ENCODE measurements at places on chromosomes 7 and 10. TPM values are rescaled to one million over a fixed set of nuclear protein-coding genes. Genes with fewer than 3 reads are reported as not detected.

DNA sequence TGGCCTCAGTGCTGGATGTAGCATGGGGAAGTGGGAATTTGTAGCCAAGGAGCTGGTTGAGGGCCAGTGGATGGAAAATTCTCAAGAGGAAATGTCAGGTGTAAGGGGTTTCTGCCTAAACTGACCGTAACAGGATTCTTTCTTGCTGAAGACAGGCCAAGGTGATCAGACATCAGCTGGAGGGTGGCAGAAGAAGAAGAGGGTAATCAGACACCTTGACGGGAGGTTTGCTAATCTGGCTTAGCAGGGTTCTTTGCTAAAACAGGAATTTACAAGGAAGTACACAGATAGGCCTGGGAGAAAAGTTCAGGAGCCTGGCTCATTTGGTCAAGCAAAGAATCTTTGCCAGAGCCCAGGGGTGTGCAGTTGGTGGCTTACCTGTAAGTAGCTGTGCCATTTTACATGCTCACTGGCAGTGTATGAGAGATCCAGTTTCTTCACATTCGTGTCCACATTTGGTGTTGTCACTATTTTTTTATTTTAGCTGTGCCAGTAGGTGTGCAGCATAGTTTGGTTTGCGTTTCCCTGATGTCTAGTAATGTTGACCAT is 73.7 kb downstream of the BMPR1A start:
- no peak for DNase-seq

The FGFR2 gene
- 36.2 TPM for total RNA-seq

- no peak for DNase-seq
Observed at GRCh38 chr7:6284461-6285360, 12.3 kb upstream of the CYTH3 start.

- DNase-seq = no peak
Observed at GRCh38 chr10:17143055-17143690, 13.6 kb upstream of the CUBN start.

DNA sequence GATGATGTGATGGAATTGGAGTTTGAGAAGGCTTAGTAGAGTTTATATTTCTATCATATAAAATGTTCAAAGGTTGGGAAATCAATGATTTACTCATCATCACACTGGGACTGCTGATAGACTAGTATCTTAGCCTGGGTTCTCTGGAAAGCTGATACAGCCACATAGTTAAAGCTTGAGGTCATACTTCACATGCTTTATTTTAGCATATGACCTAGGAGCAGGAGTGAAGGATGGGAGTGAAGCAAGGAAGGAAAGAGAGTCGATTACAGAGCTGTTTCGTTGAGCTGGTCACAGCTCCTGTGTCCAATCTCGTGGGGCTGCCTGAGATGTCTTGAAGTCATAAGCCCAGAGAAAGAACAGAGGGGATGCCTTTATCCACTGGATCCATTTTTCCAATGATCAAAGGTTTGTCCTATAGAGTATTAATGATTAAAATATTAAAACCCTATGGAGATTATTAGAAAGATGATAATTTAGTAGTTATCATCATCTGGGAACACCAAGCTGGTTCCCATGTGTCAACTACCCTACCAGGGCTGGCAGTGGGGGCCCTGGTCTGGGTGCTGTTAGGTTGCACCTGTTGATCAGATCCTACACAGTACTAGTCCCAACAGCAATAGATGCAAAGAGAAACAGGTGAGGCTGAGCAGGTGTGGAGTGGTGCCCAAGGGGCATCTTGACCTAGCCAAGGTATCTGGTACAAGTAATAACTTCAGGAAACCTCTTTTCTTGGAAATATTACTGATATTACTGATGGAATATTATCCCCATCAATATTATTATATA is 77.8 kb downstream of the BAMBI start:
- no peak for DNase-seq

All from ureter (tissue), 1 donor.